ENCODE measurements at places on chromosomes 3 and 15. TPM values are rescaled to one million over a fixed set of nuclear protein-coding genes. Genes with fewer than 3 reads are reported as not detected.

- no peak for DNase-seq
Measured at GRCh38 chr15:95176794-95177577, 945.6 kb downstream of the MCTP2 start.

DNA sequence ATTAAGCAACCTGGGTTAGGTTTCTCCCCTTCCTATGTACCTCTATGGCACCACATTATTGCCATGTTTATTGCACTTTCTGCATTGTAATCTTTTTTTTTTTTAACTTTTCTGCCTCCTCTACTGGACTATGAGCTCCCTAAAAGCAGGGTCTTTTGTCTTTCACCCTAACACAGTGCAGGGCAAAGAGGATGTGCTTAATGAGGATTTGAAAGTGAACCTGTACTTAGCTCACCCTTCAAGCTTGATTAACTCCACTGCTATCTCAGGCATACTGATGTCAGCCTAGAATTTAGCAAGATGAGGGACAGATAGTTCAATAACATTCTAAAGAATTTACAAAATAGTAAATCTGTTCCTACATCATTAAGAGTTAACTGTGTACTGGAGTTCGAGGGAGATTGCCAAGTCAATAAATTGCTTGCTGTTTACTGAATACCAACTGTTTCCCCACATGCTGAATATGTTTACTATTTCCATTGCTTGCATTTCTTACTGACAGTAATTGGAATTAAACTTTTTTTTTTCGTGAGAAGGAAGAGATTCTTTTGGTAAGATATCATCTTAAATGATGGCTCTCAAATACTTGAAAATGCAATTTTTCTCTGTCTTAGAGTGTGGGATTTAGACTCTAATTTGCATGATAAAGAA, 15.7 kb upstream of the PPARG start:
- DNase-seq: no peak

GRCh38 chr15:45612790-45613415, 21.9 kb upstream of the SQOR start:
- DNase-seq: no peak

POLQ gene
- 0.15 TPM for polyA plus RNA-seq

SUCLG2 gene
- polyA plus RNA-seq: 70.6 TPM

GRCh38 chr3:43161684-43162229, 55.9 kb upstream of the POMGNT2 start:
- DNase-seq: no peak

SCAMP5 gene
- 0.91 TPM for polyA plus RNA-seq

GRCh38 chr3:33256249-33256648, 21.0 kb upstream of the FBXL2 start:
- DNase-seq: no peak

GRCh38 chr3:128456776-128457715, 9.6 kb downstream of the DNAJB8 start:
- no peak for DNase-seq

DNA sequence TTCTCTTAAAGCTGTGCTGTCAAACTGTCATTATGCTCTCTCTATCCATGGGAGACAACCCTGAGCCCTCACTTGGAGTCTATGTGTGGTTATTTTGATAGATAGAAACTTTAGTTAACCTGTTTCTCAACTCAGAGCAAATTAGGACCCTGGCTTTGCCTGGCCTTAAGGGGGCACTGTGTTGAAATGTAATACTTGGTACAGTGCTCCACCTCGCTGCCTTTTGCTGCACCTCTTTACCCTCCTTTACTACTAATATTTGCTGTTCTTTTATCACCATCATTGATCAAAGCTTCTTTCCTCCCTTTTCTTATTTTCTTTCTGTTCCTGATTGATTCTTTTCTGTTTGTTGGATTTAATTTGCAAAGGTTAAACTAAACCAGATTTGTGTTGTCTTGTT, 34.3 kb downstream of the STT3B start:
- DNase-seq: no peak

DNA sequence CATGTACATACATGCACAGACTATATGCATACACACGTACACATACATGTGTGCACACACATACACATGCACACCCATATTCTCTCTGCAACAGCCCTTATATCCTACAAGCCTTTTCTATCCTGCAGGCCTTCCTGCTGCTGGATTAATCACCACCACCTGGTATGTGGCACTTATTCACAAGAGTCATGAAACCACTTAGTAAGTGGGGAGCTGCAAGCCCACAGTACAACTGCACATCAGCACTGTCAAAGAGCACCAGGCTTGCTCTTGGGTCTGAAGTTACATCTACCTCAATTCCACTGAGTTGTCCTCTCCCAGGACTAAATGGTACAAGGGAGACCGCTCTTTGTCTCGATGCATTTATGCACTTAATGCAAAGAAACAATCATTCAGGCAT, 233.2 kb downstream of the KLF13 start:
- no peak for DNase-seq

DNA sequence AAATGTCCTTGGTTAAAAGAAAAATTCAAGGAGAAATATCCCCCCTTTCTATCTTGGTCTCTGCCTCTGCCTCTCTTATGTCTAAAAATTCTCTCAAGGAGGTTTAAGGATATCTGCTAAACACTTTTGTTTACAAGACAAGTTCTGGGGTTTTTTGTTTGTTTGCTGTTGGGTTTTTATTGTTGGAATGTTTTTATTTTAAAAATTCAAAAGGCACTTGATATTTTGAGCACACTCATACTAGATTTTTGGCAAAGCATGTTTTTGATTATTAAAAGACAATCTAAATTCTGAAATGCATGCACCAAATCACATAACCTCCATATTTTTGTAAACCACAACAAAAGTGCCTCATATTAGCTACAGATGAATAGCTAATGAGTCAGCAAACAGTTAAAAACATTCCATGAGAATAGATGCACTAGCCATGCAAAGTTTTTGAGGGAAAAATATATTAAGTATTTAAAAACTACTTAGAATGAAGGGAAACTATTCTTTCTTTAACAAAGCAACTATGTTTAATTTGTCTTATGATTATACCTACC, 84.6 kb downstream of the ZBTB20 start:
- no peak for DNase-seq

DNA sequence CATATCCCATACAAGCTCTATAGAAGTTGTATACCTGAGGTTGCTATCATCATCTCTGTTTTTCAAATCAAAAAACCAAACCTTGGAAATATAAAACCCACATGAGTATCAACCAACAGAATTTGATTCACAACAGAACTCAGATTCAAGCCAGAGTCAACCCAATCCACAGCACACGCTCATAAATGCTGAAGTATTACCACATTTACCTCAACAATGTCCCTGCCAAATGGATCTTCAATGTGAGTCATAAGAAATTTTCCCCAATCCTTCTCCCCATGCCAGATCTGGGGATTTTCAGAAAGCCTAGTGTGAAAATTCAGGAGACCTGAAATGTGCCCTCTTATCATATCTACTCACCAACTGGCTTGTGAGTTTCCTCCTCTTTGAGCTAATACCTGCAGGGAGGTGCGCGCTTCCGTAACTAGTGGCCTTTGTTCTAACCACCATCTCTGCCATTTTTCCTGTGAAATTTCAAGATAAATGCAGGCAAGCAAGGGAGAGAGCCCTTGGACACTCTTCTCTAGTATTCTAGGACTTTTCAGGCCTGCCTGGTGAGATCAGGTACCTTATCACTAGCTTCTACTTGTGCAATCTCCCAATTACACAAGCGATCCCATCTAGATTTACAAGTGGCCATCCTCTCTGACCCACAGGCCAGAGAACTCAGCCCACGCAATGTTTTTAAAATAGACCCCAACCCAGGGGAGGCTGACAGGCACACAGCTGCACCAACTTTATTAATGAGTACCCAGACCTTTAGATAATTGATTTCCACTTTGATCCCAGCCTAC, 1076.9 kb upstream of the CFAP20DC start:
- no peak for DNase-seq

- DNase-seq: no peak
Measured at GRCh38 chr3:20160230-20160629, 25.8 kb downstream of the SGO1 start.

DNA sequence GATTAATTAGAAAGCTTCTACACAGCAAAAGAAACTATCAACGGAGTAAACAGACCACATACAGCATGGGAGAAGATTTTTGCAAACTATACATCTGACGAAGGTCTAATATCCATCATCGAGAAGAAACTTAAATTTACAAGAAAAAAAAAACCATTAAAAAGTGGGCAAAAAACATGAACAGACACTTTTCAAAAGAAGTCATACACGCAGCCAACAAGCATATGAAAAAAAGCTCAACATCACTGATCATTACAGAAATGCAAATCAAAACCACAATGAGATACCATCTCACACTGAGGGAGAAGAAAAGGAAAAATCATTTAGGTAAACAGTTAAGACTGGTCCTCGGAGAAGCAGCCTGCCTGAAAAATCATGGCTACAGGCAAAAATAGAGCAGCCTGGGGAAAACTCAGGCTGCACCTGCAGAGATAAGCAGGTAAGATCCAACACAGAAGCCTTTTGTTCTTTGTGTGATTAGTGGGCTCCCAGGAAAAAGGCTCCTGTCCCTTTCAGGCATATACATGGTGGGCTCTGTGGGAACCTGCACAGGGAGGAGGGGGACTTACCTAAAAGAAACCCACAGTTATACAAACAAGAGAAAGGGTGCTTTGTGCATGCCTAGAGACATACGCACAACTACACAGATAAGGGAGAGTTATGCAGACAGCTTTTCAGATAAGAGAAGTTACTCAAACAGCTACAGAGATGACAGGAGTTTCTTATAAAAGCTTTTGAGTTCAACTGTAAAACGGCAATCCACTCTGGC, 49.3 kb downstream of the C3orf70 start:
- DNase-seq: no peak

DNA sequence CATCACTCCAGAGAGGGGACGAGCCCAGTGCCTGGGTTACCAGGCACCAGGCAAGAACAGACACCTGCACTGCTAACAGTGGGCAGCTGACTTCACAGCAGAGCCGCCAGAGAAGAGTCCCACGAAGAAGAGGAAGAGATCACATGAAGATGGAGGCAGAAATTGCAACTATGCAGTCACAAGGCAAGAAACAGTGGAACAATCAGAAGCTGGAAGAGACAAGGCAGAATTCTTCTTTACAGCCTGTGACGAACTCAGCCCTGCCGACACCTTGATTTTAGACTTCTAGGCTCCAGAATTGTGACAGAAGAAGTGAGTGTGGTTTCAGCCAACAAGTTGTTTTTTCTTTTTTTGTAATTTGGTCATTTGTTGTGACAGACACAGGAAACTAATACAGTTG, 59.2 kb downstream of the IL12A start:
- no peak for DNase-seq

DNA sequence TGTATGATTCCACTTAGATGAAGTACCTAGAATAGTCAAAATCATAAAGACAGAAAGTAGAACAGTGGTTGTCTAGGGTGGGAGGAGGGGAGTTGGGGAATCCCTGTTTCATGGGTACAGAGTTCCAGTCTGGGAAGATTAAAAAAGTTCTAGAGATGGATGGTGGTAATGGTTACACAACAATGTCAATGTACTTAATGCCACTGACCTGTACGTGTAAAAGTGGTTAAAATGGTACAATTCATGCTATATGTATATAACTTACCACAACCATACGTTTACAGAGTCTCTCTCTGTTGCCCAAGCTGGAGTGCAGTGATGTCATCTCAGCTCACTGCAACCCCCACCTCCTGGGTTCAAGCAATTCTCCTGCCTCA, 6.5 kb downstream of the SFMBT1 start:
- no peak for DNase-seq

- peak; percentile 65 for DNase-seq
Measured at GRCh38 chr3:46664971-46665762, 28.3 kb downstream of the ALS2CL start.

- DNase-seq: peak; percentile 67
Measured at GRCh38 chr3:149658744-149659497, 1.1 kb upstream of the WWTR1 start.

VIPR1 gene
- polyA plus RNA-seq: 3.5 TPM
